Nasal cavity respiratory epithelium epithelial cell of viscerocranial mucosa (primary cell): ENCODE measurements at places on chromosomes 16 and 17. TPM values are rescaled to one million over a fixed set of nuclear protein-coding genes. Genes with fewer than 3 reads are reported as not detected.

The CTRB2 gene
- not detected in 2 replicates for total RNA-seq

The KIF22 gene
- total RNA-seq: 7.0 and 13.0 TPM in 2 replicates

The SDR42E2 gene
- not detected in 2 replicates for total RNA-seq

The CMTM1 gene
- 0.34 and 0.93 TPM in 2 replicates for total RNA-seq

The IRX3 gene
- 2.1 and 4.1 TPM in 2 replicates for total RNA-seq

The SCNN1G gene
- total RNA-seq: under 0.01 and 0.14 TPM in 2 replicates

The GJD3 gene
- 0.07 TPM in 1 of 2 replicates, not detected in the other for total RNA-seq
